ENCODE measurements at places on chromosomes 2 and 18.

DNA sequence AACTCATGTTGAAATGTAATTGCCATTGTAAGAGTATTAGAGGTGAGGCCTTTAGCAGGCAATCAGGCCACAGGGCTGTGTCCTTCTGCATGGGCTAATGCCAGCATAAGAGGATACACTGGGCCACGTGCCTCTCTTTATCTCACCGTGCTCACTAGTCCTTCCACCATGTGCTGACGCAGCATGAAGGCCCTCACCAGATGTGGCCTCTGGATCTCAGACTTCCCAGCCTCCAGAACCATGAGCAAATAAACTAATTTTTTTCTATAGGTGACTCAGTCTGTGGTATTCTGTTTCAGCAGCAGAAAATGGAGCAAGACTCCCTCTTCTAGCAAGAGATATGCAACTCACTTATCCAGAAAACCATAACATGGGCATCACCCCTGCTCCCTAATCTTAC is 149.7 kb upstream of the ZNF236 start:
- peaks cover 14% of the 10 kb centered on the region for H3K27me3 ChIP-seq
- H3K36me3 ChIP-seq: no peaks in the 10 kb centered on the region
- DNase-seq: no peak

- H3K27me3 ChIP-seq: no peaks in the 10 kb centered on the region
- DNase-seq: no peak
- no peak overlapping the region for H3K4me3 ChIP-seq
- H3K4me1 ChIP-seq: peaks cover 18% of the 10 kb centered on the region
Measured at GRCh38 chr2:44616667-44617155, 255.0 kb downstream of the CAMKMT start.

- no peak overlapping the region for H3K4me3 ChIP-seq
- no peak for DNase-seq
- H3K27ac ChIP-seq: no peak overlapping the region
- no peaks in the 10 kb centered on the region for H3K36me3 ChIP-seq
Measured at GRCh38 chr2:38434595-38434994, 57.5 kb upstream of the ATL2 start.

DNA sequence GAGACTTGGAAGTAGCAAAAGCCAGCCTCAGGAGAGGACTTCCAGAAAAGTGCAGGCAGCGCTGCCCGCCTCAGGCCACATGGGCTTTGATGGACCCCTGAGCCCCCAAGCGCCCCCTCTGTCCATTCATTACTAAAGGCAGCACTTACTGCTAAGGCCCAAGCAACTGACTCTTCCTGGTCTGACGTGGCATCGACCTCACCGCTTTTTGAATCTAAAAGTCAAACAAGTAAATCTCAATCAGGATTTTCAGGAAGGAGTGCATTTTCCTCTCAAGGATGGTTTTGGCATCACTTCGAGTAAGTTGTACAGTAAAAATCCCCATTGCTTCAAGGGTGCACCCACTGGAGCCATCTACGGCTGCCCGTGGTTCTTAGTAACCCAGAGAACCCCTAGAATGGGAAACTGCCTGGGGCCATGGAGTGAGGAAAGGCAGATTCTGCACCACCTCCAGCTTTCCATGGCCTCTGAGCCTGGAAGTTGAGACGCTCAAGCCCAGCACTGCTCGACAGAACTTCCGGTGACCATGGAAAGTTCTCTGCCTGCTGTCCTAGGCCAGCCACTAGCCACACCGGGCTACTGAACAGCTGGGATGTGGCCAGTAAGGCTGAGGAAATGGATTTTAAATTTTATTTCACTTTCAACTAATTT is 7.0 kb downstream of the HJURP start:
- no peak overlapping the region for H3K27ac ChIP-seq
- peaks cover 100% of the 10 kb centered on the region for H3K36me3 ChIP-seq
- DNase-seq: no peak
- peaks cover 7% of the 10 kb centered on the region for H3K4me1 ChIP-seq
- no peak overlapping the region for H3K4me3 ChIP-seq
- H3K27me3 ChIP-seq: peaks cover 1% of the 10 kb centered on the region

GRCh38 chr2:39368846-39369245 is 68.2 kb downstream of the MAP4K3 start:
- H3K27ac ChIP-seq: no peak overlapping the region
- no peaks in the 10 kb centered on the region for H3K27me3 ChIP-seq
- no peak for DNase-seq
- no peak overlapping the region for H3K4me3 ChIP-seq

DNA sequence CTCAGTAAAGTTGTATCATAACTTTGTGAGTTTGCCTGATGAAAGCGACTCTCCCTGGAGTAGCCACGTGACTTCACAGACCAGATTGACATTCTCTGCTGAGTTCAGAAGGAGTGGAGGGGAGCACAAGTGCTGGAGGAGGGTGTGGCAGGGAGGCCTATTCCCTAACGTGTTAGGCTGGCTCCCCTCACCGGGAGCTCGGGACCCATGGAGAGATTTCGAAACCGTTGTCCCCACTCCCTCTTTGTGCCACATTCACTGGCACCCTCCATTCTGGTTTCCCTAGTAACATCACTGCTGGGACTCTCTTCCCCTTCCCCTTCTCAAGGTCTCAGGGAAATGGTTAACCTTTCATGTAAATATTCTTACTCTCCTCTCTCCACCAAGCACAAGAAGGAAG is 279.9 kb downstream of the ALPK2 start:
- no peak for DNase-seq
- H3K4me3 ChIP-seq: no peak overlapping the region
- no peak overlapping the region for H3K27ac ChIP-seq
- no peaks in the 10 kb centered on the region for H3K4me1 ChIP-seq
- H3K36me3 ChIP-seq: peaks cover 2% of the 10 kb centered on the region
- H3K27me3 ChIP-seq: no peaks in the 10 kb centered on the region

DNA sequence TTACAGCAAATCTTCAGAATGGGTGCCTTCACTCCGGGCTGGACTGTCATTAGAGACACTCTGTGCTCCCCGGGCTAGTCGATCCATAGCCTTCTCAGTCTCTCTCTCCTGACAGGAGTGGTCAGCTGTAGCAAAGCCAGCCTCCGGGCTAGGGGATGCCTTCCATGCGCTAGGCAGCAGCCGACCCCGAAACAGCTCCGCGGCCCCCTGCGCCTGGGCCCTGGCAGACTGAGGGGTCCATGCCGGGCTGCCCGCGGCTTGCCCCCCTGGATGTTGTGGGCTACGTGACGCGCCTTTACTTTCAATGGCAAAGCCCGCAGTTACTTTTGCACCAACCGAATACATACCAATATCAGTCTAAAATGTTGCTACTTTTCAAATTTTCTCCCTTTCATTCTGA is 1447.2 kb downstream of the LRP1B start:
- no peaks in the 10 kb centered on the region for H3K27me3 ChIP-seq
- no peak overlapping the region for H3K27ac ChIP-seq
- H3K4me3 ChIP-seq: no peak overlapping the region

GRCh38 chr2:204060841-204061240 is 124.3 kb downstream of the ICOS start:
- no peaks in the 10 kb centered on the region for H3K27me3 ChIP-seq
- peaks cover 6% of the 10 kb centered on the region for H3K4me1 ChIP-seq
- H3K4me3 ChIP-seq: no peak overlapping the region
- no peak overlapping the region for H3K27ac ChIP-seq

DNA sequence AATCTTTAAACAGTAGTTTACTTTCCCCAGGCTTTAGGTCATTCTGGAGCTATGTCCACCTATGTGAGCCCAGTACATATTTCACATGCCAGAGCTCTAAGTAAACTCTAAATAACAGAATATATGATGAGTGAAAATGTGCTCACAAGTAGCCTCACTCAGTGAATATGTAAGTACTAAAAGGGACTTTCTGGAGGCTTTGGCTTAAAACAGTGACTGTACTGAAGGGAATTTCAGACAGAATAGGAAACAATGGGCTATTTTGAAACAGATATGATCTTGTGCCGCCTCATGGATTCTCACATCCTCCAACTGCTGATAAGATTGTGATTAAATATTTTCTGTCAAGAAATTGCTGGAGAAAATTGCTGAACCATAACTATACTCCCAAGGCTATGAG is 747.9 kb downstream of the SOCS6 start:
- H3K4me3 ChIP-seq: no peak overlapping the region
- H3K27me3 ChIP-seq: no peaks in the 10 kb centered on the region
- H3K36me3 ChIP-seq: no peaks in the 10 kb centered on the region
- H3K27ac ChIP-seq: no peak overlapping the region

Measured in activated T-cell treated with anti-CD3 and anti-CD28 coated beads, Interleukin-2, amount 50 U/mL, for 24 hours (primary cell).